ENCODE measurements at places on chromosomes 4 and X. TPM values are rescaled to one million over a fixed set of nuclear protein-coding genes. Genes with fewer than 3 reads are reported as not detected.

OCRL gene
- 17.4 TPM for total RNA-seq

FAM47A gene
- total RNA-seq: not detected

ARHGAP6 gene
- 1.3 TPM for total RNA-seq

USP17L22 gene
- total RNA-seq: not detected

MEPE gene
- not detected for total RNA-seq

LYAR gene
- 21.4 TPM for total RNA-seq

IGSF1 gene
- not detected for total RNA-seq

F8A2 gene
- not detected for total RNA-seq

MAMLD1 gene
- total RNA-seq: 1.1 TPM

SLC2A9 gene
- total RNA-seq: 0.38 TPM

NPY2R gene
- total RNA-seq: not detected

CENPVL1 gene
- not detected for total RNA-seq

FAM90A26 gene
- total RNA-seq: not detected

KCNE5 gene
- under 0.01 TPM for total RNA-seq

SPACA5B gene
- total RNA-seq: not detected

CSN1S1 gene
- not detected for total RNA-seq

SSX3 gene
- total RNA-seq: not detected

BGN gene
- 71.8 TPM for total RNA-seq

FAT4 gene
- 94.7 TPM for total RNA-seq

GPC3 gene
- not detected for total RNA-seq

LRP2BP gene
- total RNA-seq: 0.48 TPM

FBXW7 gene
- 67.5 TPM for total RNA-seq

GNRHR gene
- total RNA-seq: not detected

EXOC1L gene
- total RNA-seq: not detected

SPOCK3 gene
- total RNA-seq: not detected

SMAD1 gene
- total RNA-seq: 243 TPM

EVC gene
- total RNA-seq: 19.3 TPM

MAGEA9B gene
- total RNA-seq: not detected

CYBB gene
- total RNA-seq: not detected

ABCB7 gene
- 19.5 TPM for total RNA-seq

Measured in vein endothelial cell (primary cell).